ENCODE measurements at places on chromosomes 13 and 19.

- DNase-seq = no peak
These were observed 25.0 kb downstream of the HNRNPM start for GRCh38 chr19:8469613-8470368.

GRCh38 chr13:23696610-23697009 is 126.4 kb downstream of the TNFRSF19 start:
- DNase-seq = no peak

- no peak for DNase-seq
These were observed 20.9 kb downstream of the CFAP97D2 start for GRCh38 chr13:114199954-114200353.

GRCh38 chr19:51607920-51608562 is 22.2 kb downstream of the SIGLEC5 start:
- no peak for DNase-seq

- no peak for DNase-seq
These were observed 120.9 kb downstream of the DLEU7 start for GRCh38 chr13:50722440-50723125.

GRCh38 chr13:40113643-40114304 is 458.3 kb downstream of the COG6 start:
- DNase-seq = no peak
